ENCODE measurements at places on chromosomes 5 and 9. TPM values are rescaled to one million over a fixed set of nuclear protein-coding genes. Genes with fewer than 3 reads are reported as not detected.

DIPK1B gene
- 0.30 TPM for total RNA-seq

GABRA6 gene
- total RNA-seq: not detected

INSL4 gene
- total RNA-seq: not detected

EGFLAM gene
- total RNA-seq: 1.3 TPM

FBP1 gene
- total RNA-seq: not detected

SEMA5A gene
- 19.3 TPM for total RNA-seq
